ENCODE measurements at places on chromosomes 3 and 15. TPM values are rescaled to one million over a fixed set of nuclear protein-coding genes. Genes with fewer than 3 reads are reported as not detected.

Gene NME9
- not detected for total RNA-seq

Gene P2RY1
- total RNA-seq = 0.41 TPM

Gene PLCB2
- 1.5 TPM for total RNA-seq

Gene LTK
- 7.9 TPM for total RNA-seq

Gene GRM7
- total RNA-seq = 0.62 TPM

Gene KCNAB1
- total RNA-seq = not detected

Gene CLDN1
- total RNA-seq = 305 TPM

Gene PPIP5K1
- total RNA-seq = 20.8 TPM

Gene MYRIP
- total RNA-seq = 0.04 TPM

Gene TRIM42
- total RNA-seq = not detected

GRCh38 chr3:186609247-186609868 lies 3.5 kb upstream of the AHSG start:
- no peak for DNase-seq

DNA sequence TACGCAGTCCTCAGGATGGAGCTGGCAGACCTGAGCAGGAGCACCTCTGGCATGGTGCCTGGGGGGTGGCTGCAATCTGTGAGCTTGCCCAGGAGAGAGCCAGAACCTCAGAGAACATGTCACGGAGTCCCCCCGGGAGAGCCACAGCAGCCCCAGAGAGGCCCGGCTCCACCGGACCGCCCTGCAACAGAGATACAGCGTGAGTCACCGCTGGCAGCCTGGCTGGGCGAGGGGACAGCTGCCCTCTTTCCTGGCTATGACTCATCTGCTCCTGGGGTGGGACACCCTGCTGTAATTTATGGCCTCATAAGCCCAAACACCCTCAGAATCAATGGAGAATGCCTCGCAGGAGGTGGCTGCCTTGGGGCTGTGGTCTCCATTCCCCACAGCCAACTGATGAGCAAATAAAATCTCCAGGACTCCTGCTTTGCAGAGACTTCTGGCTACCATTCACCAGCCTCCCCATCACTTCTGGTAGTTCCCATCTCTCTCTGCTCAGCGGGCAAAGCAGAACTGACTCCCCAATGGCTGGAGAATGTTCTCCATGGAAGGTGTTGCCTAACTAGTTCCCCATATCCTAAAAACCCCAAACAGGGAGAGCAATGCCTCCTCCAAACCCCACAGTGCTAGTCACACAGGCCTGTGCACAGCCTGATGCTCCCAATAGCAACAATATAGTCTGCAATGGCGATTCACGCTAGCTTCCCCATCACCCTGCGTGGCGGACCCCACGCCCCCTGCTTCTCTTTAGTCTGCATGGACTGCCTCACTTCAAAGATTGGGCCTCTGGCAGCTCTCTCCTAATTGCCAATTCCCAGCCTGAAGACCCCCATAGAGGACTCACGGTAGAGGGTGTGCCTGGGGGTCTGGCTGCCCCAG lies 21.6 kb downstream of the ACSBG1 start:
- peak; percentile 42 for DNase-seq

DNA sequence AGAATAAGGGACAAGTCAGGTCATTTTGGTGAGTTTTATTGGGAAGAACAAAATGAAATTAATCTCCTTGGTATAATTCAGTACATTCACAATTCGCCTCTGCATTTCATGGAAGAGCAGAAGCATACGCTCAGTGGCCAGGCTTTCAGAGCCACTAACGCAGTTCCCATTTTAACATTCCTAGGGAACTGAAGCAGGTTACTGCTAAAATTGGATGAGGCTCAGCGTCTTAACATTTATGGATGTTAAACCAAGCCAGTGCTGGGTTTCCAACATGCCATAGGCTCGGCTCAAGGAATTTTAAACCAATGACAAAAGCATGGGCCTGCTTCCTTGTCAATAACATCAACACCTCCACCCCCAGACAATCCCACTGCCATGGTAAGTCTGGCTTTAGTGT lies 172.7 kb upstream of the PRICKLE2 start:
- DNase-seq = no peak

- no peak for DNase-seq
These were observed 14.0 kb downstream of the VGLL4 start for GRCh38 chr3:11629716-11630115.

- DNase-seq = no peak
These were observed 126.0 kb downstream of the IMPG2 start for GRCh38 chr3:101194392-101194791.

- no peak for DNase-seq
These were observed 29.6 kb downstream of the DCLK3 start for GRCh38 chr3:36734742-36735141.

DNA sequence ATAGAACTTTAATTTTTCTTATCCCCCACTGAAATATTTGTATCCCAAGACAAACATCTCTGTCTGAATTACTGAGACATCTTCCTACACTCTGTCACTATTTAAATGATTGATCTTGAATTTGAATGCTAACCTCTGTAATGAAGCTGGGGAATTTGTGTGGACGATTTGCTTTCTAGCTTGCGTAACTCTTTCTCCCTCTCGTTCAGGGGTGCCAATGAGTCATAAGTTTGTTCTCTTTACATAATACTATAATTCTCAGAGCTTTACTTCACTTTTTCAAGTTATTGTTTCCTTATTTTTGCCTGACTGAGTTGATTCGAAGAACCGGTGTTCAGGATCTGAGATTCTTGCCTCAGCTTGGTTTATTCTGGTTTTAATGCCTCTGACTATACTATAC lies 783.3 kb upstream of the CADM2 start:
- no peak for DNase-seq

DNA sequence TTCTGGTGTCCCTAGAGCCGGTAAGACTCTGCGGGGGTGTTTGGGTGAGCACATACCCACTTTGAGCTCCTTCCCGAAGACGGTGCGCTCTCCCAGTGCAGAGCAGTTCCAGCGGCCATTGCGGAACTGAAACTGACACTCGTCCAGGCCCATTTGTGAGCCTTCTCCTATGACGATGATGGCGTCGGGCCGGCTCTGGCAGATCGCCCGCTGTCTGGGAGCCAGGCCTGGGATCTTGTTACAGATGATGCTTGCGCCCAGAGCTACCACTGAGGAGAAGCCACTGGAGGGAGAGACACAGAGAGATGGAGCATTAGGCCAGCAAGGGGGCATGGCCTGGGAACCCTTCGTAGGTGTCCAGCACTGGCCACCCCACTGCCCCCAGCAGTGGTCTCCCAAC lies 5.0 kb downstream of the WNT7A start:
- DNase-seq = no peak

GRCh38 chr15:92614301-92614700 lies 41.3 kb downstream of the FAM174B start:
- DNase-seq = no peak

DNA sequence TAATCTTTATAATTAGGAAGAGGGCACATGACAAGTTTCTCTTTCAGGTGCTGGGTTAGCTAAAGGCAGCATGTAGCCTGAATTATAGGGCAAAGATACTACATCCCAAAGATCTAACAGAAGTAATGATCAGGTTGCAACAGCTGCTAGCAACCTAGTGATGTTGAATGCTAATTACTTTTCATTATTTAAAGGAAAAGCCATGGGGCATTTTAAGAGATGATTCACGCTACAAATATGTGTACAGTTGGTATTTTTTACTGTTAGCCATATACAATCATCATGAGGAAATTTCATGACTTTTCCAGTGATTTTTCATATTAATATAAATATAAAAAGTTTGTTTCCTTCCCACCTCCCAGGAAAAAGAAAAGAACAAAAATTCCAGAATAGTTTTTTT lies 43.0 kb downstream of the NEK10 start:
- no peak for DNase-seq

- no peak for DNase-seq
These were observed 175.9 kb downstream of the CNTN4 start for GRCh38 chr3:2274526-2274925.

GRCh38 chr3:113736548-113737089 lies 9.4 kb downstream of the NAA50 start:
- DNase-seq = no peak

- no peak for DNase-seq
These were observed 262.5 kb downstream of the SCAPER start for GRCh38 chr15:76642671-76643070.

GRCh38 chr3:73056014-73056844 lies 5.2 kb upstream of the EBLN2 start:
- DNase-seq = no peak

- no peak for DNase-seq
These were observed 4.3 kb downstream of the ZNF592 start for GRCh38 chr15:84752700-84753099.

DNA sequence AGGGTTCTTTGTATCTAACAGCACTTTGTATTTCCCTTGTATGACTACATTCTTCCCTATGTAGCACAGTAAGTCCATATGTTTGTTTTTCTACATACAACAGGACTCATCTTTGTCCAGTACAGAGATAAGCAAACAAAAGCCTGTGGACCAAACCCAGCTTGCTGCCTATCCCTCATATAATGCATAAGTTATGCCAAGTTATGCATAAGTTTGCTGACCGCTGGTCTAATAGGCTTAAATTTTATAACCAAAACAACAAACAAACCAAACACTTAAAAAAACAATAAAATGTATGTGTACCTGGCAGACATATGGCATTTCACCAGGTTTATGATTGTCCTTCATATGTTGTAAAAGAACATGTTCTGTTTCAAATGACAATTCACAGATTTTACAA lies 56.0 kb downstream of the ZNF280D start:
- no peak for DNase-seq

DNA sequence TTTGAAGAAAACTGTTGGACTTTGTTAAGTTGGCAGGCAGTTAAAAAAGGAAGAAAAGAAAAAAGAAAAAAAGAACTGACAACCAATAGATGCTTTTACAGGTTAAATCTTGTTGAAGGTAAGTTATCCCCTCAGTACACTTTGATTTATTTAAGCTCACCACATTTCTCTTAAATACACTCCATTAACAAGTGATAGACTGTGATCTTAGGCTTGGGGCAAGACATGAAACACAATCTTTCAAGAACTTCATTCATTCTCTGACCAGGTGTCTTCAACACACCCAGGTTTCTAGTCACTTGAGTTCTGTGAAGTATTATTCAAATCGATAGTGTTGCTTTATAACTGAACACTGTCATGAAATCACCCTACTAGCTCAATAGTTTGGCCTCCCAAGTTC lies 751.9 kb downstream of the ROBO1 start:
- DNase-seq = no peak

All from kidney epithelial cell (primary cell).